ENCODE measurements at places on chromosomes 4 and X.

DNA sequence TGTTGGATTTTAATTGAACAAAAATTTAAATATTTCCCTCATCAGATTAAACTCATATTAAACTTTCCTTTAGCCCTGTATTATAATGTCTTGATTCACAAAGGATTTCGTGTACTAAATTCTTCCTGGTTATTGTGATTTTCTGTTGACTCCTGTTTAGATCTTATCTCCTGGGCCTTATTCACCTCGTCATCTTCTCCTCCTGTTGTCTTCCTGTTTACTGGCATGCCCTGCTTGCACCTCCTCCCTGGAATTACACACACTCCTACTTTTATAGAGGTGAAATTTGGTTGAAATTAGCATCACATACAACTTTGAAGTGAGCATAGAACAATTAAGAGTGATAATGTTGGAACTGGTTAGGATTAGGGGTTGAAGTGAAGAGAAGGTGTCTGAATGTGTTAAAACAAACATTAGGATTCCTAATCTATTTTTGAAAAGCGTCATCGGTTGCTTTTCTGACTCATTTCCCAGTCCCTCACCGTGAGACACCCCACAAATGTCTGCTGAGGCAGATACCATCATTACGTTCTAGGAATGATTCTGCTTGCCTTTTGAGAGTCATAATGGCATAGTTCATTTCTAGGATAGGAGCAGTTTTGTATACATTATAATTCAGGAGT, 32.5 kb downstream of the TLL1 start:
- no peak for DNase-seq

DNA sequence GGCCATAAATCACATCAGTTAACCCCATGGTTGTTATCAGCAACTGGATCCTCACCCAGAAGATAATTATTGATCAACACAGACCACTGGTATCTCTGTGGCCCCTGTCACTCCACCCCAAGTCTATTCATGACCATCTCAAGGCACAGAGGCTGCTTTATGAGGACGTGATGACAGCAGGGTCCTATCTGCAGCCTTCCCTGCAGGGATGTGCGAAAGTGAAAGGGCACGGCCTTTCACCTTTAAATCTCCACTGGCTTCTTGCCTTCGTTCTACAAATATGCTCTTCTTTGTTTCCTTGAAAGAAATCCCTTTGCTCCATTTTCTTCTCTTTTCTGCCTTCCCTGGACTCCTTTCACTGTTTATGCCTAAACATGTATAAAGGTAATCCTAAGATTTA, 170.6 kb upstream of the EDNRA start:
- DNase-seq: no peak

DNA sequence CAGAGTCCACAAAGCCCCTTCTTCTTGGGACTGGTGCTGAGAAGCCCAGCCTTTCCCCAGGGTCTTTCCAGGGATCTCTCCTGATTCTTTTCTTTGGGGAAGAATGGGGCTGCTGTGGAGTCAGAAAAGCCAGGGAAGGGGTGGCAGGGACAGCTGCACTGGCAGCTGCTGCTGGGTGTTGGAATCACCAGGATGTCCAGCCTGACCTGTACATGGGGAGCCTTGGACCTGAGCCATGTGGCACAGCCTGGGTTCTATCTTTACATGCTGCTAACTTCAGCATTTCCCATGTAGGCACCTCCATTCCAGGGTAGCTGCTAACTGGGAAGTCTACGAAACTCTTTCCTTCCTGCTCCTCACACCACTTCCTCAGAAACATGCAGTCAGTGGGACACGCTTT, 36.0 kb downstream of the MED28 start:
- no peak for DNase-seq

- DNase-seq: no peak
These were observed 68.1 kb upstream of the ZMAT1 start for GRCh38 chrX:101999644-102000539.

DNA sequence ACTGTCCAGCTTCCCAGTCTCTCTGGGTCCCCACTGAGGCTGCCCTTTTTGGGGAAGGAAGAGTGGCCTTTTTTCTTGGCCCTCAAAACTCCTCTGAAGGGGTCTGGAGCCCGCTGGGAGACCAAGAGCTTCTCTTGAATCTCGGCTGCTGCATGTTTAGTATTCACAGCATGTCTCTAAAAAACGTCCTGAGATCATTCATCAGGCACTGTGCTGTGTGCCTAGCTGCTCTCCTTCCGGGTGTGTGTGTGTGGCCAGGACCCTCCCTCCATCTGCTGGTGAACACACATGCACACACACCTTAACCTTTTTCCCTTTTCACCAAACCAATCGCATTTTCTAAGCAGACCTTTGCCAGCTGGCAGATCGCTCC, 841 bp upstream of the FRMPD3 start:
- DNase-seq: no peak
